T-helper 17 cell (primary cell): ENCODE measurements at places on chromosomes 2 and 18. TPM values are rescaled to one million over a fixed set of nuclear protein-coding genes. Genes with fewer than 3 reads are reported as not detected.

VSNL1 gene
- not detected for total RNA-seq

MRPS9 gene
- 12.4 TPM for total RNA-seq

NAT8 gene
- total RNA-seq = not detected

ANO7 gene
- 0.16 TPM for total RNA-seq

FNDC4 gene
- total RNA-seq = not detected

CASP10 gene
- 21.2 TPM for total RNA-seq

REG3A gene
- total RNA-seq = not detected

HOXD11 gene
- total RNA-seq = not detected

DSC3 gene
- not detected for total RNA-seq

PROKR1 gene
- not detected for total RNA-seq

TMEM182 gene
- 2.9 TPM for total RNA-seq

AQP12A gene
- total RNA-seq = not detected

DTNA gene
- not detected for total RNA-seq

CFC1 gene
- total RNA-seq = not detected

RALBP1 gene
- 24.1 TPM for total RNA-seq

RBM45 gene
- total RNA-seq = 6.0 TPM

QPCT gene
- total RNA-seq = 0.78 TPM

TNFRSF11A gene
- 1.2 TPM for total RNA-seq

SERPINB4 gene
- not detected for total RNA-seq

TGFA gene
- total RNA-seq = 3.8 TPM

DSG3 gene
- total RNA-seq = not detected

TRIM54 gene
- not detected for total RNA-seq

GPR75 gene
- total RNA-seq = 2.7 TPM

NABP1 gene
- 71.6 TPM for total RNA-seq

RTP5 gene
- not detected for total RNA-seq

CNRIP1 gene
- total RNA-seq = not detected

CRYGD gene
- not detected for total RNA-seq

FAM124B gene
- 3.3 TPM for total RNA-seq

CNTNAP5 gene
- total RNA-seq = not detected

WBP1 gene
- 64.2 TPM for total RNA-seq

POTEC gene
- total RNA-seq = not detected

SP5 gene
- total RNA-seq = not detected

CFAP210 gene
- 3.7 TPM for total RNA-seq

IL36B gene
- total RNA-seq = not detected

NLRC4 gene
- 0.10 TPM for total RNA-seq

CHRND gene
- not detected for total RNA-seq

SLC23A3 gene
- 1.0 TPM for total RNA-seq
